IMR-90 (cell line): ENCODE measurements at places on chromosomes 16 and 17. TPM values are rescaled to one million over a fixed set of nuclear protein-coding genes. Genes with fewer than 3 reads are reported as not detected.

CHST4 gene
- under 0.01 TPM in 1 of 2 replicates, not detected in the other for total RNA-seq

CCL4 gene
- not detected in 2 replicates for total RNA-seq

SEZ6L2 gene
- 0.72 and 0.83 TPM in 2 replicates for total RNA-seq

GJD3 gene
- total RNA-seq = not detected in 2 replicates

TBX21 gene
- total RNA-seq = not detected in 2 replicates

SLC6A2 gene
- not detected in 2 replicates for total RNA-seq

ASPA gene
- not detected in 2 replicates for total RNA-seq

CA7 gene
- not detected in 2 replicates for total RNA-seq

CSH2 gene
- not detected in 2 replicates for total RNA-seq

ADAM11 gene
- total RNA-seq = 0.28 and 0.36 TPM in 2 replicates

METTL22 gene
- 27.2 and 38.3 TPM in 2 replicates for total RNA-seq

CLEC19A gene
- total RNA-seq = not detected in 2 replicates
